ENCODE measurements at places on chromosomes 13 and 19.

GRCh38 chr19:3613818-3614661, 7.4 kb upstream of the TBXA2R start:
- DNase-seq, result no peak

DNA sequence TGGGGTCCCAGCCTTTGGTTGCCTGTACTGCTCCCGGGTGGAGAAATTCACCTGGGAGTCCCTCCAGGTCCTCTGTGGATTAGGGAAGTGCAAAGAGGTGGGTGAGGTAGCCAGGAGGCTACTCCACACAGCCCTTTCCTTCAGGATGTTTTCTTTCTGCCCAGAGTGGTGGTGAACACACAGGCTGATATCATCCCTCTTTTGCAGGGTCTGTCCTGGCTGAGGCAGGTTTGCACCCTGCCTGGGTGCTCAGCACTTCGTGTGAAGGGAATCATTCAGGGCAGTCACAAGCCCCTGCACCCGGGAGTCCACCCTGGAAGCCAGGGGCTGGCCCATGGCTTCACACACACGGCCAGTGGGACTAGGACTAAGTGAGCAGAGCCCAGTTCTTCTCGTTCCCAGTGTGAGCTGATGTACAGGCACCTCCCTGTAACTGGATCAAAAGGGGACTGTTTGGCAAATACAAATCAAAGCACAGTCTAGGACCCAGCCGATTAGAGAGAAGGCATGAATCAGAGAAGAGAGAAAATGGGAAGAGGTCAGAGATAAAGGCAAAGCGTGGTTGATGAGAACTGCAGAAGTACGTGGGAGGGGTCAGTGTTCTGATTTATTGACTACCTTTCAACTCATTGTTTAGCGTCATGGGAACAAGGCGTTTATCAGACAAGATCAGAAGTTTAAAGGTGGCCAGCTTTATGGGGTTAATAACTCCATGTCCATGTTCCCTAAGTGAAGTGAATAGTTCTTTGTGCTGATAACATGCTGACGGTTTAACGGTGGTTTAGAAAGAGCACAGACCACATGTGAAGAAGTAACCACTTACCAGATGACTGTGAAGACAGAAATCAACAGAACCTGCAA, 30.4 kb upstream of the SPATA13 start:
- DNase-seq, result no peak

DNA sequence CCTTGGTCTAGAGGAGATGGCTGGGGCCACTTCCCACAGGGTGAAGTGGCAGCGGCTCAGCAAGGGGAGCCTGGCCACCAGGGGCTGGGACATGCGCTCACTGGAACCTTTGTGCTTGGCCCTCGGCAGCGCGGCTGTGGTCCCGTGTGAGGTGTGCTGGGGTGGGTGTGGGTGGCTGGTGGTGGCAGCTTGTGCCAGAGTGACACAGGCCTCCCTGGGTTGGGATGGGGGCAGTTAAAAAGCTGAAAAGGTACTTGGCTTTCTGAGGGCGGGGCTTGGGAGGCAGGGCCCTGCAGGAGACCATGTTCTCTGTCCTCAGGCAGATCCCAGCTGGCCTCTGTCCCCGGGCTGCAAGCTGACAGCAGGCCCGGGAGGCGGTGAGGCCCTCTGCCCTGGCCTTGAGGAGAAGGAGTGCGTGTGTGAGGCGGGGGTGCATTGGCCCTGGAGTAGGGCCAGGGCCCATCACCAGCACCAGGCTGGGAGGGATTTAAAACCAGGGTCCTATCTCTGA, 17.3 kb downstream of the MPND start:
- no peak for DNase-seq

DNA sequence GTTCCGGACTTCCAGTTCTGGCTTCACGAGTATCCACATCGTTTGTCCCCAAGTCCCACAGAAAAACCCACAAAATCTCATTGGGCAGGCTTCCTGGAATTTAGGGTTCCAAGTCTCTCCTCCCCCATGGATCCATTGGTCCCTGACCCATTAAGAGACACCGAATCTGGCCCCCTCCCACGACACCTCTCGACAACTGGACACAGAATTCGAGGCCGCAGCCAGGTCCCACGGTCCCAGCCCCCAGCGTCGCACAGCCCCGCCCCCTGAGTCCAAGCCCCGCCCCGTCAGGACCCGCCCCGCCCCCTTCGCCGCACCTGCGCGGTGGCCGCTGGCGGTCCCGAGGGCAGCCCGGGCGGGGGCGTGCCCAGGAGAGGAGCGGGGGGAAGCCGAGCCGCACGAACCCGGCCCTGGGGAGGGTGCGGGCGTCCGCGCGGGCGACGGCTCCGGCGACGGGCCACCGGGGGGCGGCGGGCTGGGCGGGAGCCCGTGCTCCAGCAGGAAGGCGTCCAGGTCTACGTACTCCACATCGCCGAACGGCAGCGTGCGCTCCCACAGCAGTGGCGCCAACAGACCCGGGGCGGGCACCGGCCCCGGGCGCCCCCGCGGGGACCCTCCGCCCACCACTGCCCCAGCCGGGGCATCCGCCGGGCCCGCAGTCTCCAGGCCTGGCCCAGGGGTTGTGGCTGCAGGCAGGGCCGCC, 1.8 kb downstream of the DBP start:
- DNase-seq, result peak; percentile 73

DNA sequence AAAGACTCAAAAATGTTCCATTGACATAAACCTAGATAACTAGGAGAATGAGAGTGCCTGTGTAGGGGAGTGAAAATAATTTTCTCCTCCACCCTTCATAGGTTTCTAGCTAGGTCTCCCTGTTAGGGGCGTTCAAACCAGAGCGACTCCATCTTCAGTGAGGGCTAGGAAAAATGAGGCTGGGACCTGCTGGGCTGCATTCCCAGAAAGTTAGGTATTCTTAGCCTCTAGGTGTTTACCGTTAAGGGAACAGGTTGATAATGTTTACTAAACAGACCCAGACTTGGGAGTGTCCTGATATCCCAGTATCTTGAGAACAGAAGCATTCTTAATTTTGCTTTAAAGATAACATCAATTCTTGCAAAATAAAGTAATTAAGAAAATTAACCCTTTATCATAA, 20.1 kb downstream of the PABPC3 start:
- no peak for DNase-seq

DNA sequence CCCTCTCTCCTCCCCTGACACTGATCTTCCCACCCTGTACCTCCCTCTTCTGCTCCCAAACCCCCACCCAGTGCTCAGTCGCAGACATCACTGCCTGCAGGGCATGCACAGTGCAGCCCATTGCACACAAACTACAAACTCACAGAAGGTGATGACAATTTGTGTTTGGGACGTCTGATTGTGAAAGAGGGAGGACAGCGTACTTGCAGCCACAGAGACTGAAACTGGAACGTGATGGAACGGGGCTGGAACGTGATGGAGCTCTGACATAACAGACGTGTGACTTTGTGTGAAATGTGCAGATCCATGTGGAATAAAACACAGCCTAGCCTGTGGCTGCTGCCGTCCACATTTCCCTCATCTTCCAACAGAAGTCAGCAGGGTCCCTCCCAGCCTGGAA, 57.3 kb upstream of the CEACAM8 start:
- no peak for DNase-seq

GRCh38 chr13:44648392-44649103, 72.4 kb upstream of the TSC22D1 start:
- DNase-seq, result no peak

- no peak for DNase-seq
These were observed 147.5 kb downstream of the ZNF536 start for GRCh38 chr19:30519607-30520205.

DNA sequence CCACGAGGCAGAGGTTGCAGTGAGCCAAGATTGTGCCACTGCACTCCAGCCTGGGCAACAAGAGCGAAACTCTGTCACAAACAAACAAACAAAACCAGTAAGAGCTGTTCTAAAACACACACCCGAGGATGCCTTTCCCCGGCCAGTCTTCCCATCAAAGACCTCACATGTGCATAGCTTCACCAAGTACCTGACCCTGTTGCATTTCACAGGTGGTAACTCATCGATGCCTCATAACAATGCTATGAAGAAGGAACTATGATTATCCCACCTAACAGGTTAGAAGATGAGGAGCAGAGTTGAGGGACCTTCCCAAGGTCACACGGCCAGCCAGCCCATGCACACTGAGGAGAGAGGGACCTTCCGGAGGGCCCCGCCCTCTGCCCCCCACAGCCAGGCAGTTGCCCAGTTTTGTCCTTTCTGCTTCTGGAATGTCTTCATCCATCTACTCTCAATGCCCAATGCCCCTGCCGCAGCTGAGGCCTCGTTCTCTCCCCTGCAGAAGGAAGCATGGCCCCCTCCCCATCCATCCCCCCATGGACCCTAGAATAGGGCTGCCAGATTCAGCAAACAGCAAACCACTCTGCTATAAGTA, 16.8 kb upstream of the LENG8 start:
- DNase-seq, result no peak

DNA sequence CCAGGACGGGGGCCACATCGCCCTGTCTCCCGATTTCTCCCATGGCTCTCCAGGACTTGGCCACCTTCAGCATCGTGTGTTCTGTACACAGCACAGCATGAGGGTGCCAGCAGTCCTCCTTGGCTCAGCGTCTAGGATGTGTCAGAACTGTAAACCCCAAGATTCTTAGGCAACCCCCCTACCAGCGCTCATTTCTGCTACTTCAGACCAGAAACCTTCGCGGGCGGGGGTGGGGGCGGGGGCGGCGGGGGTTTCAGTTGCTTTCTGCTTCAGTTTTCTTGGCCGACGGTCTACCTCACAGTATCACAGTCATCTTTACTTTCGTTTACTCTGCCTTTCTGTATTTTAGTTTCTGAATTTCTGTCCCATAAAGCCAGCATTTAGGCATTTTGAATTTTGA, 82.4 kb downstream of the GGACT start:
- DNase-seq, result no peak

DNA sequence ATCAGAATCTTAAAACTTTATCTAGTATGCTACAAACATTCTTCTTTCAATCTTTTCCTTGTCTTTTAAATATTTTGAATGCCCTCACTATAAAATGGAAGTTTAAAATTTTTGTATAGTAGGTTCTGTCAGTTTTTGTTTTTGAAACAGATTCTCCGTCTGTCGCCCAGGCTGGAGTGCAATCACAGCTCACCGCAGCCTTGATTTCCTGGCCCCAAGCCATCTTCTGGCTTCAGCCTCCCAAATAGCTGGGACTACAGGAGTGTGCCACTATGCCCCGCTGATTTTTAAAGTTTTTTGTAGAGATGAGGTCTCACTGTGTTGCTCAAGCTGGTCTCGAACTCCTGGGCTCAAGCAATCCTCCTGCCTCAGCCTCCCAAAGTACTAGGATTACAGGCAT, 20.7 kb downstream of the PHF11 start:
- DNase-seq, result no peak

DNA sequence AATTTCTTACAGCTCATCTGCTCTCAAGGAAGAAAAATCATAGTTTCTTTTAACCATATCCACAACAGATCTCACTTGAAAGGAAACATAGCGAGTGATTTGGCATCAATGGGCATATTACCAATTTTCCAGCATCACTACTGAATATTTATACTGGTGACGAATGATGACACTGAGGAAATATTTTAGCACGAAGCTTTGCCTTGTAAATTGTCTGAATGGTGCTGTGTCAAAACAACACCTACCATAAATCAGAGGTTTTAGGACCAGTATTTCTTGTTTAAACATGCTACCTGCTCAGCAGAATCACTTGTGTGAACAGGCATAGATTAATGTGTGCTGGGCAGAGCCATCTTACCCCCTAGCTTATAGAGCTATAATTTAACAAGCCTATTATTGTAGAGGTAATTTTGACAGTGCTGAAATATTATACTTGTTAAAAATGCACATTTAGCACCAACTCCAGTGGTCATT, 146.8 kb downstream of the ABCC4 start:
- no peak for DNase-seq

DNA sequence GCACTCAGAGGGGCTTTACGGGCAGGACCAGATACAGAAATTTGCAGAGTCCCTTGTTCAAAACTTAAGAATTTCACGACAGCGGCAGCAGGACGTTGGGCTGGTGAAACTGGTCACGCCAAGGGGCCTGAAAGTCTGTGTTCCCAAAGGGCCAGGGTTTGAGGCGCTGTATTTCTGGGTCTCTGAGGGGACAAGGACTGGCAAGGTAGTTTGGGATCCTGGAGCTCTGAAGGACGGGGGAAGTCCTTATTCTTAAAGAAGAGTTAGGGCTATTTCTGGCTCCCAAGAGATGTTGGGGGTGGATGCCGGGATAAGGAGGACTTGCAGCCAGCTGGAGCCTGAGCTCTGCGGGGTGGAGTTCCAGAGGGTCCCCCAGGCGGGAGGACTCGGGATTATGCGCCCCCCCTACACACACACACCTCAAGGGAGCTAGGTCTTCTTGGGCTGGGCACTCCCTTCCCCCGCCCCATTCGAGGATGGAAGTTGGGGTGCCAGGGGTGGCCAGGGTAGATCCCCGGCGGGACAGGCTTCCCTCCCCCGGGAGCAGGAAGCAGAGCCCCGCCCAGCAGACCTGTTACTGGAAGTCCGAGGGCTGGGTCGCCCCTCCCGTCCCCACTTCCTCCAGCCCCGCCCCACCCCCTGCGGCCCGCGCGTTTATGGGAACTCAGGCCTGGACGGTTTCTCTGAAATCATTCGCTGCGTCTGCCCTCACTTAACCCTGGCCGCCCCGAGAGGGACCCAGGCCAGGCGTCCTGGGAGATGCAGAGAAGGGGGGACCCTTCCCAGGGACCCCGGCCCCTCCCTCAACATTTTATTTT, 5.6 kb downstream of the BCL3 start:
- peak; percentile 19 for DNase-seq

DNA sequence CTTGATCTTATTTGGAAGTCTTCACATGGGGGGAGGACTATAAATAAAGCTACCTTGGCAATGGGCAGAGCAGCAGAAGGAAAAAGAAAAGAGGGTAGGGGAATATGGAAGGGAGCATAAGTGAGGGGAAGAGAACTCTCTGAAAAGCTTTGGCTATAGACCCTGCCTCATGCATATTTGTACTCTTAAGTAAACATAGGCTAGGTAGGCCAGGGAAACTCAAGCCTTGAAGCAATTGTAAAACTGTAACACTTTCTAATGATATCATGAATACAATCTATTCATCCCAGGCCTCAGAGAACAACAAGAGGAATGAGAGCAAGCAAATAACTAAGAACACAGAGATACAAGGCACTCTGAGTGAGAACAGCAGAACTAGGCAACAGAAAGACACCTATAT, 20.4 kb downstream of the MYCBP2 start:
- DNase-seq, result no peak

DNA sequence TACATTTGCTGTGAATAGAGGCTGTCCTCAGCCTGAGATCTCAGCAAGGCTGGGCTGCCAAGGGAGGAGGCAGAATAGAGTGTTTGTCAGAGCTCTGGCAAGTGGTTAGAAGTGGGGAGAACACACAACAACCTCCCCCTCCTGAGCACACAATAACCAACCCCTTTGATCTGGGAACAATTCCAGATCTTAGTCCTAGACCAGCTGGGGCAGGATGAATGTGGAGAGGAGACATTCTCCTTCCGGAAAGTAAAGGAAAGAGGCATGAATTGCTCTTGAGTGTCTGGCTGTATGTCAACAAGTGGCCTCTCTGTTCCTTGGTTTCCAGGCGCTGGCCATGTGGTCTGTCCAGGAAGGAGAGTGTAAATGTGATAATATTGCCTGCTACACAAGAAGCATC, 114.9 kb upstream of the TMTC4 start:
- no peak for DNase-seq

- DNase-seq, result no peak
These were observed 20.3 kb downstream of the LYL1 start for GRCh38 chr19:13082192-13083007.

All from activated CD4-positive, CD25-positive, alpha-beta regulatory T cell (primary cell).